ENCODE measurements at places on chromosomes 16 and 17.

DNA sequence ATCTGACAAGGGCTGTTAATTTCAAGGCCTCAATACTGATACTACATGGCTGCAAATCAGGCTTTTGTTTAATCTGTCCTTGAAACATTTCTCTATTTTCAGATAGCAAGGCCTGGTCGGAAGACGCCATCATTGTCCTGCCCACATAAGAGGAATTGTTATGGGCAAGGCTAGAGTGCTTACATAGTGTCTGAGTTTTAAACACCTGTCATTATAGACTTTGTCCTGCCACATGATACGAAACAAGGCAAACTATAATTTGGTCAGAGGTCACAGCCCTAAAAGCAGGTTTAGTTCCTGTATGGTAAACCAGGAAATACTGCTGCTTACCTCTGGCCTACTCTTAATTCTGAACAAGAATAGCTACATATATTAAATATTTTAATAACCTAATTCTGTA lies 104.4 kb downstream of the SSH2 start:
- DNase-seq: no peak

GRCh38 chr17:42484304-42484703 lies 25.6 kb downstream of the ATP6V0A1 start:
- DNase-seq: peak; percentile 50

DNA sequence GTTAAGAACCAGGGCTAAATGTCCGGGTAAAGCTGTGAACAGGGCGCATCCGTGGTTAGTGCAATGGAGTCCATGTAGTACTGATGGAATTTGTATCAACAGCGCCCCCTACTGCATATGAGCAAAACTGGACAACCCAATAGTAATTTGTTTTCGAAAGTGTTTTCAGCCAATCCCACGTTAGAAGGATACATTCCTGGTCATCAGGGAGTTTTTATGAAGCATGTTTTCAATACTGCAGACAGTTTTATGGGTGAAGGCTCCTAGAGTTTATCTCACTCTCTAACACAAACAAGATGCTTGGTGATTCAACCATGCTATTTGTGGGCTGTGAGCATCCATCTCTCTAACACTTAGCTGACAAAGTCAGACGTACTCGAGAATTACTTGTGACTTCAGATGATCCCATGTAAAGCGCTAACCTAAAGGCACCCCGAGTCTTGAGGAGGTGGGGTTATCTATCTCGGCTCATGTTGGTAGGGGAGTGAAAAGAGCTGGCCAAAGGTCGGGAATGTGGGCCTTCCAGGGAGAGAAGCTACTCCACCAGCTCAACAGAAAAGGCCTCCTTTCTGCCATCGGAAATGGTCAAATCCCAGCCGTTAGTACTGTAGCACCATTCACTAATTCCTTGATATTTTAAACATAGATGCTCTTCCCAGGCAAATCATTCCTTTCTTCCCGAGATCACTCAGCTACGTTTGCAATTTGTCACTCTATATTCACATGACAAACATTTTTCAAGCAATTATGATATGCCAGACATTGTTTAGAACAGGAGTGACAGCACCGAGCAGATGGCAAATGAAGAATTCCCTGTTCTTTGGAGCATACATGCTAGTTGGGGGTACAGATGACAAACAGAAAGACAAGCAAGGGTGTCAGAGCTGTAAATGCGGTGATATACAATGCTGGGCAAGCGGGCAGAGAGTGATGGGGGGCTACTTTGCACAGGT lies 46.9 kb upstream of the HNF1B start:
- DNase-seq: no peak

DNA sequence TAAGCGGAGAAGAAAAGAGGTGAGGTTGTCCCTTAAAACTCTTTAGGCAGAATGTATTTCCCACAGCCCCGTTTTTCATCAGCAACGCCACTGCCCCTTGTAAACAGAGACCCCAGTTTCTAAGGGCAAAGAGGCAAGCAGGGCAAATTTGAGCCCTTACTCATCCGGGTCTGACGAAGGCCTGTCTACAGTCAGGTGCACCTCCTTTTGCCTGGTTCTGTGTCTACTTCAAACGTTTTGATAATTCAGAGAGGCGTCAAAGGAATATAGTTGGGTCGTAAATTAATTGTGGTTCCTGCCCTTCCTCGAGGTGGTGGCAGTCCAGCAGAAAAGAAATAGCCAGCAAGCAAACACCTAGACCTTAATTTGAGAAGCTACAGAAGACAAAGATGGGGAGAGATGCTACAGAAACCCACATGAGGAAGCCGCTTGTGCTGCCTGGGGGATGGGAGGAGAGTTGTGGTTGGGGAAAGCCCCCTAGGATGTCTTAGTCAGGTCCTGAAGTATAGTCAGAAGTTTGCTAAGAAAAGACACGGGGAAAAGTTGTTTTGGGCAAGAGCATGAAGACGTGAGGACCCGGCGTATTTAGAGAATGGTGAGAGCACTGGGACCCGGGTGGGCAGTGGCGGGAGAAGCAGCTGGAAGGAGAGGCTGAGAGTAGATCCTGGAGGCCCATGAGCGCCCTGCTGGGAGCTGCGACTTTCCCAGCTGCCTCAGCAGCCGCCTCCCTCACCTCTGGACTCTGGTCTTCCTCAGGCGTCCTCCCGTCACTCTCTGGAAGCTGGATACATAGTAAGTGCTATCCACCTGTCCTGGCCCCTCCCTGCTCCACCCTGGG lies 2.4 kb downstream of the FBRS start:
- DNase-seq: peak; percentile 70

DNA sequence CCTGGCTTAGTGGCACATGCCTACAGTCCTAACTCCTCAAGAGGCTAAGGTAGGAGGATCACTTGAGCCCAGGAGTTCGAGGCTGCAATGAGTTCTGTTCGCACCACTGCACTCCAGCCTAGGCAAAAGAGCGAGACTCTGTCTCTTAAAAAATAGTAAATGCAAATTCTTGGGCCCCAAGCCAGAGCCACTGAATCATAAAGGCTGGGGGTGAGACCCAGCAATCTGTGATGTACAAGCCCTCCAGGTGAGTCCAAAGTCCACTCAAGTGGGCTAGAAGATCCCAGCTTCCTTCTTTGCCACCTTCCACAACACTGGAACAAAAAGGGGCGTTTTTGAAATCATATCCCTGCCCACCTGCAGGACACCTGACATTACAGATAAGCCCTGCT lies 16.9 kb downstream of the TRIM25 start:
- DNase-seq: no peak

- DNase-seq: no peak
Observed at GRCh38 chr16:20380782-20381181, 23.8 kb downstream of the PDILT start.

DNA sequence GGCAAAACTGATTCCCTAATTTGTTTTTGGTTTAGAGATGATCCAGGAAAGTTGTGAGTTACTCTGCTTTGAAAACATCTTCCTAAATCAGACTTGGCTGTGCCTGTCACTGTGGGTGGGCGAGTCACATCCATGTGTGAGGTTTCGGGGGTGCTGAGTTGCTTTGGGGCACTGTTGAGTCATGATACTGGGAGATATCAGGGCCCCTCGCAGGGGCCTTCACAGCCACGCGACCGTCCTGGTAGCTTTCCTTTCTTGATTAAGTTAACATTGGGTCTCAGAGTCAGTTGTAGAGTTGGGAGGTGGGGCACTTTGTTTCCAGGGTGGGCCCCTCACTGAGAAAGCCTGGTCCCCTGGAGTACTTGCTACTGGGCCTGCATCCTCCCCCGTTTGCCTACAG lies 58.3 kb upstream of the LGALS9 start:
- no peak for DNase-seq

GRCh38 chr17:74015990-74016389 lies 187.5 kb upstream of the RPL38 start:
- DNase-seq: no peak

DNA sequence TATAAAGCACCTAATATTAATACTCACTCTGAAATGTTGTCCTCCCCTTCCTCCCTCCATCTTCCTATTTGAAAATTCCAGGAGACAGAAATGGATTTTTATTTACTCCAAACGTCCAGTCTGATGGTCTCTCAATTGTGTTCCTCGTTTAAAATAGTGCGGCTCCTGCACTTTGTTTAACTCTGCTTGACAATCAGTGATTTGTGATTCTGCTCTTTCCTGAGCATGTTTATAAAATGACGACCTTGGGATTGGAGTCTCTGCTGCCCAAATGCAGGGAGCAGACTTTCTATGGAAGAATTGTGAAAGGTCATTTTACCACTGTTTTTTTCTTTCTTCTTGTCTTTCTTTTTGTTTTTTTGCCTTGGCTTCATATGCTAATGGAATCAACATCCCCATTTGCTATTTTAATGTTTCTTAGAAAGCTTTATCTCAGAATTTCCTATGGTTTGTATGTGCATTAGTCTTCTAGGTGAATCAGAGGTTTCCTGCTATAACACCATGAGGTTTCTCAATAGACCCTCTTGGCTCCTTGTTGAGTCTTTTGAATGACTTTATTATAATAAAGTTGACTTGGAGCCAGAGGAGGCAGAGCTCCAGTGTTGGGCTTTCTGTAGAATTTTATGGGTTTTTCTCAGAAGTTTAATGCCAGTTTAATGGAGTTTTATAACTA lies 376.5 kb downstream of the CDH11 start:
- no peak for DNase-seq

DNA sequence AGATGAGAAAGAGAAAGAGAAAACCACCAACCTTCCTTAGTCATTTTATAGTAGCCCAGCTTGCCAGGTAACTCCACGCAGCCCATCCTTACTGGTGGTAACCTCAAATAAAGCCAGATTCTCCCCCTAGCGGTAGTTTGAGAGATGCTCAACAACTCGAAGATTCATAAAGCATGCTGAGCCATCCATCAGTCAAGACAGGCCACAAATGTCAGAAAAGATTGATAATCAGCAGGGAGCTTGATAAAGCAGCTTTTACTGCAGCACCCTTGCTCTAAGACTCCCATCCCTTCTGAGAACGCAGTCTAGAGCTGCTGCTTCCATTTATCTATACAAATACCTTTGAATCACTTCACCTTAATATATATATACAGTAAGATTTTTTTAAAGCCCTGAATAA lies 451.5 kb upstream of the HSBP1 start:
- no peak for DNase-seq

DNA sequence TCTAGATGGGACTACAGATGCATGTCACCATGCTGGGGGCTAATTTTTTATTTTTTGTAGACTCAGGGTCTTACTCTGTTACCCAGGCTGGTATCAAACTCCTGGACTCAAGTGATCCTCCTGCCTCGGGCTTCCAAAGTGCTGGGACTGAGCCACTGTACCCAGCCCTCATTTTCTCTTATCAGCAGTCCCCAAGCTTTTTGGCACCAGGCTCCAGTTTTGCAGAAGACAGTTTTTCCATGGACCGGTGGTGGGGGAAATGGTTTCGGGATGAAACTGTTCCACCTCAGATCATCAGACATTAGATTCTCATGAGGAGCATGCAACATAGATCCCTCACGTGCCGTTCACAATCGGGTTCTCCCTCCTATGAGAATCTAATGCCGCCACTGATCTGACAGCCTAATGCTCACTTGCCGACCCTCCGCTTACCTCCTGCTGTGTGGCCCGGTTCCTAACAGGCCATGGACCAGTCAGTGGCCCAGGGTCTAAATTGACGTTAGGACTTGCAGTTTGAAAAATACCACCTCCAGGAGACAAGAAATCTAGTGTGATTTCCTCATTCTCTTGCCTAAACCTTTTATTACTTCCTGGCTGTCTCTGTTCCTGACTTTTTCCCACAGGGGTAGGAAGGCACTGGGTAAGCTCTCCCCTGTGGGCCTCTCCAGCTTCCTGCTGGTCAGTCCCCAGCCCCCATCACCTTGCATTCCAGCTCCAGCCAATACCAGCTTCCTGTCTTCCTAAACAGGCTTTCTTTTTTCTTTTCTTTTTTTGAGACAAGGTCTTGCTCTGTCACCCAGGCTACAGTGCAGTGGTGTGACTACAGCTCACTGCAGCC lies 9.3 kb upstream of the CNP start:
- no peak for DNase-seq

GRCh38 chr17:3980381-3981014 lies 16.3 kb upstream of the ATP2A3 start:
- no peak for DNase-seq

- DNase-seq: no peak
Observed at GRCh38 chr16:89491238-89491869, 993 bp upstream of the ANKRD11 start.

DNA sequence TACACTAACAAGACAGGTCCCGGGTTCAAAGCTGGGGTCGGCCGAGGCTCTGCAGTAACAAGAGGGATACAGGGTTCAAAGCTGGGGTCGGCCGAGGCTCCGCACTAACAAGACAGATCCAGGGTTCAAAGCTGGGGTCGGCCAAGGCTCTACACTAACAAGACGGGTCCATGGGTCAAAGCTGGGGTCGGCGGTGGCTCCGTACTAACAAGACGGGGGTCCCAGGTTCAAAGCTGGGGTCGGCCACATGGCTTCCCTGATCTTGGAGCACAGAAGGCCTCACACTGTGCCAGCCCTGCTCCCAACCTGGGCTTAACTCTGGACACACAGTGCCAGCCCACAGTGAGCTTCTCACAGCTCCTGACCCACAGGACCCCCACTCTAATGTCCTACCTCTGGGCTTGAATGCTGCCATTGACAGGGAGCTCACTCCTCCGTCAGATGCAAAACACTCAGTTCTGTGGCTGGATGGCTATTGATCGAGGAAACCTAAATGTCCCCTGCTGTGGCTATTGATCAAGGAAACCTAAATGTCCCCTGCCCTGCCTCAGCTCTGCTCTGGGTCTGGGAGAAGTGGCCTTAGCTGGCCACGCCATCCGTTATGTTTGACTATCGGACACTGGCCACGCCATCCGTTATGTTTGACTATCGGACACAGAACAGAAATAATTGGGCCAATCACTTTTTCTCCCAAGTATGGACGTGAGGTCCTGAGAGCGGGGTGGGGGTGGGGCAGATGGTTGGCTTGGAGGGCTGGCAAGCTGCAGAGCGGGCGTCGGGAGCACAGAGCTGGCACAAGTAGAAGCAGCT lies 54.6 kb upstream of the DOC2B start:
- DNase-seq: peak; percentile 15

- DNase-seq: no peak
Observed at GRCh38 chr16:59878479-59878878, 1144.4 kb upstream of the GOT2 start.

- DNase-seq: no peak
Observed at GRCh38 chr16:46884513-46885293, 541 bp downstream of the GPT2 start.

DNA sequence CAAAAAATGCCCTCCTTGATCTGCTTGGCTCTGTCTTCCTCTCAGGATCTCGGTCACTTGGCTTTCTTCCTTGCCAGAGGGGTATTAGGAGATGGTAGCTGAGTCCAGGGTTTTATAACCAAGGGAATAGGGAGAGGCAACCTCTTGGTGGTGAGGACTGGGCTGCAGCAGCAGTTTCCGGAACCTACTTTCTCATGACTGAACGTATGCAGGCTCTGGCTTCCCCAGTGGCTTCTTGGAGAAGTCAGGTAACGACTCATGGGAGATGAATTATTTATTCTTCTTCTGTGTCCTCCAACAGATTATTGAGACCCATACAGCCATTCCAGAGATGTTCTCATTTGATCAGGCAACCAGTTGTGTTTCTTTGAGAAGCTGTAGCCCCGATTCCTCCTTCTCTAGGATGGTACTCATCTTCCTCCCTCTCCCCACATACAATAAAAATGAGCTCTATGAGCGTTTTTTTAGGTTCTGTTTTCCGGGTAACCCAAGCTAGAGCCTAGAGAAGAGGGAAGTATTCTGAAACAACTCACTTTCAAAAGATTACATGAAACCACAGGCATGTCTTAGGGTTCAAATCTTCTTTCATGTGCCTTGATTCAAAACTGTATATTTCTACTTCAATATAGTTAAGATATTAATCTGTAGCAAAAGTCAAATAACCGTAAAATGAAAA lies 22.3 kb upstream of the DHX40 start:
- no peak for DNase-seq
